ENCODE measurements at places on chromosomes 2 and 18.

DNA sequence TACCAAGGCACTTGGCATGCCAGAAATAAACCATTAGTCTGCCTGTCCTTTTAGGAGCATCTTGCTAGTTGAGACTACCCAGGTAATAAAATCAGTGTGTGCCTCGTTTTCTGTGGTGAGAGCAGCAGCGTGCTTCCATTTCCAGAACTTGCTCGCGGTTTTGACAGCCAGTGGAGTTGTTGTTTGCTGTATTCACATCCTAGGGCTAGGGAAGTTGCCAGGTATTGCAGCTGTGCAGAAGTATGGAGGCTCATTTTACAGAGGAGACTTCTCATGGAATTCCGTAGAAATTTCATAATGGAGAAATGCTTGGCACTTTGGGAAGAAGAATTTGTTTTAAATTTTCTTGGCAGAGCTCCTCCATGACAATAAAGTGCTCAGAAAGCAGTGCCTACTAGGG is 1355.1 kb upstream of the ZEB2 start:
- no peak for DNase-seq

- peak; percentile 87 for DNase-seq
Observed at GRCh38 chr18:67081482-67082211, 434.9 kb downstream of the DSEL start.

GRCh38 chr18:34131006-34131405 is 93.7 kb downstream of the NOL4 start:
- no peak for DNase-seq

DNA sequence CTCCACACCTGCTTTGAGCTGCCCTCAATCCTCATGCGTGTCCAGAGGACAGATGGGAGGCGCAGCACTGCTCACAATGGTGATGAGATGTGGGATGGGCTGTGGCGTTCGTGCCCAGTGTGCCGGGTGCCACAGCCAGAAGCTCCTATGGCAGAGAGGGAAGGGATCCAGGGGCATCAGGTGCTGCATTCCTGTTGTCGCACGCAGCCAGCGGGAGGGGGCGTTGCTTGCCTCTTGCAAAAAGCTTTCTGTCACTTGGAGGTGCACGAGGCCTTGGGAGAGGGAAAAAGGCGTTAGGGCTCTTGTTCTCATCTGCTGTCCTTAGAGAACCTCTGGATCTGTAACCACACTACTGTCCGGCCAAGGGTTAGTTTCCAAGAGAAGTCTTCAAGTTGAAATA is 29.2 kb upstream of the ALLC start:
- peak; percentile 6 for DNase-seq

DNA sequence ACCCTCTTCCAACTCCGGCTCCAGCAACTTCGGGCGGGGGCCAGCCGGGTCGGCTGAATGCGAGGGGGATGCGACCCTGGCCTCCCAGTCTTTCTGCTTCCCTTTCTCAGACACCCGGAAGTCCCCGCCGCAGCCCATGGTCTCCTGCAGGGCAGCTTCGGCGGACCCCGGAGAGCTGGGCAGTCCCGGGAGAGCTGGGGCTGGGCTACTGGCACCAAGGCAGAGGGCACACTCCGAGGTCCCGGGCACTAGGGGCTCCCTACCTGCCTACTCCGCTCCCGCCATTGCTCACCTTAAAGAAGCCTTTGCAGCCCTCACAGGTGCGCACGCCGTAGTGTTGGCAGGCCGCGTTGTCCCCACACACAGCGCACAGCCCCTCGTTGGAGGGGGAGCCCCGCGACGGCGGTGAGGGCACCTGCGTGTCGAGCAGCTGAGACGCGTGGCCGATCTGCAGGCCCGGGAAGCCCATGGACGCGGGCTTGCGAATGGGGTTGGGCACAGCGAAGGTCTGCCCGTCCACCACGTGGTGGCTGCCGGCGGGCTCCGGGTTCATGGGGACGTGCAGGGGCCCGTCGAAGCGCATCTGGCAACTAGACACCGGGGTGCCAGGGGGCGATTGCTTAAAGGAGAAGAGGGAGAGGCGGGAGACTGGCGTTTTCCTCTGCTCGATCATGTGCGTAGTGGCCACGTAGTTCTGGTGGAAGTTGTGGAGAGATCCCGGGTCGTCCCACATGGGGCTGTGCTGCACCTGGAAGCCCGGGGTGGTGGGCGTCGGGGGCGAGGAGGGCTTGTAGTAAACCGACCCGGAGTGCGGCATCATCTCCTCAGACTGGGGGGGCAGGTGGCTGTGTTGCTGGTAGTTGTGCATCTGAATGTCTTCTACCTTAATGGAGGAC is 3.2 kb downstream of the NR4A2 start:
- DNase-seq: no peak

- no peak for DNase-seq
Observed at GRCh38 chr2:161045726-161046125, 114.5 kb upstream of the TANK start.

DNA sequence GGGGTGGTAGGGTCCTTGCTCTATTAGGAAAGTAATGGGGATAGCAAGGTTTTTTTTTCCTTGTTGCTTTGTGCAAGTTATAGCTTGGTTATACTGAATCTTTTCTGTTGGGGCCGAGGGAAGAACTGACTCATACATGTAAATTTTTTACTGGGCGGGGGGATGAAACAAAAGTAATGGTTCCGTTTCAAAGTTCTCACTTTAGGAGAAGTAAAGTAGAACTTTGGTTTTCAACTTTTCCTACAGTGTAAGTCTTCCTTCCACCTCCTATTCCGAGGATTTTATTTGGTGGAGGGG is 1.1 kb downstream of the AFTPH start:
- no peak for DNase-seq

DNA sequence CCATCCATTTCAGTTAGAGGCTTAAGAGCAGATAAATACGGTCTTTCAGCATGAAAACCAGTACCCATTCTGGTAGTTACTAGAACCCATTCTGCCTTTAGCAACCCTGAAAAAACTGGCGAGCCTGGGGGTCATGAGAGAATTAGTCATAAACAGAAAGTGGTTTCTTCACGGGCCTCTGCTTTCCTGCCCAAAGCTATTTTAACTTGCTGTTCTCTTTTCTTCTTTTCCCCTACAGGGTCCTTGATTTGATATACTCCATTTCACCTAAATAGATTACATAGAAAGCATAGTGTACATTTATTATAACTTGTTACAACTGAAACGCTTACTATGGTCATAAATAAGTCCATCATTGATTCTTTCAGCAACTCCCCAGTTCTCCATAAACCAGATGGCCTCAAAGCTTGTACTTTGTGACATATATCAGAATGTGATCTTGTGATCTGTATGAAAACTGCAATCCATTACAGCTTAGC is 48.3 kb downstream of the WDFY1 start:
- DNase-seq: no peak
